ENCODE measurements at places on chromosomes 2 and 18. TPM values are rescaled to one million over a fixed set of nuclear protein-coding genes. Genes with fewer than 3 reads are reported as not detected.

Gene C2orf78
- not detected for total RNA-seq

Gene BOLL
- not detected for total RNA-seq

Gene RAMP1
- total RNA-seq = 260 TPM

Gene SNTG2
- total RNA-seq = 2.4 TPM

Gene B3GNT7
- 3.8 TPM for total RNA-seq

Gene PRKCE
- 17.6 TPM for total RNA-seq

Gene GPR155
- 45.9 TPM for total RNA-seq

Gene LIPT1
- 4.7 TPM for total RNA-seq

Gene TMEM169
- not detected for total RNA-seq

Gene DUSP19
- 10.0 TPM for total RNA-seq

Gene ACP1
- 79.5 TPM for total RNA-seq

Gene ATP6V1B1
- not detected for total RNA-seq

Gene FZD7
- 38.0 TPM for total RNA-seq

- ATAC-seq = no peak
These were observed 118.4 kb downstream of the TANC1 start for GRCh38 chr2:159086826-159087225.

DNA sequence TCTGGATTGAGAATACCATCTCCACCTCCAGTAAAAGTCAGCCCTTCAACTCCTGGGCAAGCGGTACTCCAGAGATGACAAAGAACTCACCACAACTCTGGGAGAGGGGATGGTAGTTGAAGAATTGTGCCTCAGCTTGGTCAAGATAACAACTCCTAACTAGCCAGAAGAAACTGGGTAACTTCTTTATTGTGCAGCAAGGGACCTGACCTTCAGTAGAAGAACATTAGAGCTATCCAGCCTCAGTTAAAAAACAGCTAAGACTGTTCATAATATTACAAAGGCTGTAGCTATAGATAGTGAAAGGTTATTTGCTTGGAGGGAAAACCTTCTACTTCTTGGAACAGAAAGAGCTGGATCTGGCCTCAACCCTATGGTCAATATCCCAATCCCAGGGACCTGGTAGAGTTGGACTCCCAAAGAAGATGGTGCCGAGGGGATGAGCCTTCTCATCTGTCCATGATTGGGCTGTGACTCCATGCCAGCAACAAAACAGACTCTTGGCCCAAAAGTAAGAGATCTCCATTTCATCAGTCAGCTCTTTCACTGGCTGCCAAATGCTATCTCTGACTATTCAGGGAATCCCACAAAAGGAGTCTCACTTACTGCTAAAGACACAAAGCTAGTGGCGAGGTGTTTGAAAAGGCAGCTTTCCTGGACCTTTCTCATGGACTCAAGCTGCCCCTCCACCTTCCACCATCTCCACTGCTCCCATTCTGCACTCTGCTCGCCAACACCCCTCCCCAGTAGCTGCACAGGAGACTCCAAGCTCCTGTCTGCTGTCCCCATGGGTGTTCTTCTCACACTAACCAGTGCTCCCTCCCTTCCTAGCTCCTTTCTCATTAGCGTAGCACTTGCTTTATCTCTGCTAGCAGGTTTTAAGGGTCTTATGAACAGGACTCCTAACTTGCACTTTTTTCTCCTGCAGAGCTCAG lies 145.8 kb downstream of the CAPN13 start:
- no peak for ATAC-seq

- ATAC-seq = no peak
These were observed 64.0 kb downstream of the RALBP1 start for GRCh38 chr18:9539283-9539682.

GRCh38 chr2:42929546-42930024 lies 137.2 kb upstream of the HAAO start:
- no peak for ATAC-seq

- ATAC-seq = no peak
These were observed 81.2 kb upstream of the DSEL start for GRCh38 chr18:67597759-67598158.

- no peak for ATAC-seq
These were observed 601.2 kb downstream of the LRP1B start for GRCh38 chr2:141529659-141530058.

DNA sequence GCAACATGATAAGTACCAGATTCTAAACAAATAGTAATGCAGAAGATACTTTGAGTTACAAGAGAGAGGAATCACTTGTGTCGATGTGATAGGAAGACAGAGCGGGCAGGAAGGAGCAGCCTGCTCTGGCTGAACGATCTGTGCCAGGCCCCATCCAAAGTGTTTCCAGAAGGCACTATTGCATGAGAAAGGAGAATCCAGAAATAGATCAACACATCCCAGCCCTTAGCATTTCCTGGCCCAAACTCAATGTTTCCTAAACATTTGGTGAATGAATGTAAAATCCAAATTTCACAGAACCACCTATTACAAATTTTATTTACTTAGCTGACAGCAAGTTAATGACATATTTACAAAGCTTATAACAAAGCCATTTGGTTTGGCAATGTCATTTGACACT lies 257.2 kb downstream of the TXNL1 start:
- ATAC-seq = no peak

DNA sequence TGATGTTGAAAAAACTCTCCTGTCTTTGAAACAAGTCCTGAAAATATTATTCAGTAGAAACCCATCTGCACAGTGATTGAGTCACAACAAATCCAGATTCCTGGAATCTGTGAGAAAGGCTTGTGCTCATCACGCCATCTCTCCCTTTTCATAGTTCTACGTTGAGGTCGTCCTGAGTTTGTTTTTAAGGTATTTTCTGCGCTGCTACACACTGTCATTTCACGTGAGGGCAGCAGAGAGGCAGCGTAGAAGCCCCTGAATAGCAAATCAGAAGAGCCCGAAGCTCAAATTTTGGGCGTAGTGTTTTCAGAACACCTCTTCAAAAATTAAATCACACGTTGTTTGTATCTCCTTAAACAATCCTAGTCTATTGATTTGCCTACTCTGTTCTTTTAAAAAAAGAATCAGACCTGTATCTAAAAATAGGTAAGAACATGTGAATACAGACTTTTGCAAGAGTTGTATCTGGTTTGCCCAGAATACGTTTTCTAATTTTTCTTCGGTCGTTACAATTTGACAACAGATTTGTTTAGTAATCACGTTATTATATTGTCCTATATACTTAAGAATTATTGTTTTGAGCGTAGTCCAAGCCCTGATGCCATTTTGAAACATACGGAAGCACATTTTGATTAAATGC lies 61.6 kb upstream of the SLC38A11 start:
- ATAC-seq = no peak

GRCh38 chr2:225076125-225076524 lies 33.9 kb upstream of the DOCK10 start:
- ATAC-seq = no peak

DNA sequence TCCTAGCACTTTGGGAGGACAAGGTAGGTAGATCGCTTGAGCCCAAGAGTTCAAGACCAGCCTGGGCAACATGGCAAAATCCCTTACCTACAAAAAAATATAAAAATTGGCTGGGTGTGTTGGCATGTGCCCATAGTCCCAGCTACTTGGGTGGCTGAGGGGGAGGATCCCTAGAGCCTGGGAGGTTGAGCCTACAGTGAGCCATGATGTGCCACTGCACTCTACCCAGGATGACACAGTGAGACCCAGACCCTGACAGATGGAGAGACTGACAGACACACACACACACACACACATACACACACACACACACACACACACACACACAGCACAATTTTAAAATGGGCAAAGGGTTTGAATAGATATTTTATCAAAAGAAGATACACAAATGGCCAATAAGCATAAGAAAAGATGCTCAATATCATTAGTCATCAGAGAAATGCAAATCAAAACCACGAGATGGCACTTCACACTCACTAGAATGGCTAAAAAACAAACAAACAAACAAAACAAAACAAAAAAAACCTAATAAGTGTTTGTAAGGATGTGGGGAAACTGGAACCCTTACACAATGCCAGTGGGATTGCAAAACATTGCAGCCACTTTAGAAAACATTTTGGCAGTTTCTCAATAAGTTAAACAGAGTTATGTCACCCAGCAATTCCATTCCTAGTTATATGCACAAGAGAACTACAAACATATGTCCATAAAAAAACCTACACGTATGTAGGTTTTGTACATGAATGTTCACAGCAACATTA lies 42.3 kb downstream of the BAZ2B start:
- no peak for ATAC-seq

DNA sequence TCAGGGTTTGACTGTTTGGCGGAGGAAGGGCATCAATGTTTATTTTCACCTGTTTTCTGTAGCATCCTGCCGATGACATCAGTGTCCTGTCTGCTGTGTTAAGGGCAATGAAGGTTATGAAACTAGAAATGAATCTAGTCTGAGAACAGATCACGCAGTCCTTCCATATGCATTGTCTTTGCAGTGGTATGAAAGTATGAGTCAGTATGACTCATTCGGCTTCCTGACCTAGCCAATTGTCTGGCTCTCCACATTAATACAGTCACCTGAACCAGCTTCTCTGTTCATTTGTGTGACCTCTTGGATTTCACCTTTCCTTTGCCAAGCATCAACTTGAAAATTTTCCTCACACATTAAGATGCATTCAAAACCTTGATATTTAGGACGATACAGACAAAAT lies 353.8 kb downstream of the RND3 start:
- no peak for ATAC-seq

- peak; percentile 83 for ATAC-seq
These were observed 149.6 kb downstream of the IRS1 start for GRCh38 chr2:226649871-226650660.

- ATAC-seq = no peak
These were observed 54.5 kb upstream of the PXDN start for GRCh38 chr2:1798785-1799144.

- ATAC-seq = no peak
These were observed 185.2 kb downstream of the GBX2 start for GRCh38 chr2:235983016-235983415.

GRCh38 chr2:178770518-178770917 lies 36.7 kb downstream of the TTN start:
- ATAC-seq = no peak

GRCh38 chr2:64807417-64807816 lies 153.7 kb upstream of the SERTAD2 start:
- no peak for ATAC-seq

DNA sequence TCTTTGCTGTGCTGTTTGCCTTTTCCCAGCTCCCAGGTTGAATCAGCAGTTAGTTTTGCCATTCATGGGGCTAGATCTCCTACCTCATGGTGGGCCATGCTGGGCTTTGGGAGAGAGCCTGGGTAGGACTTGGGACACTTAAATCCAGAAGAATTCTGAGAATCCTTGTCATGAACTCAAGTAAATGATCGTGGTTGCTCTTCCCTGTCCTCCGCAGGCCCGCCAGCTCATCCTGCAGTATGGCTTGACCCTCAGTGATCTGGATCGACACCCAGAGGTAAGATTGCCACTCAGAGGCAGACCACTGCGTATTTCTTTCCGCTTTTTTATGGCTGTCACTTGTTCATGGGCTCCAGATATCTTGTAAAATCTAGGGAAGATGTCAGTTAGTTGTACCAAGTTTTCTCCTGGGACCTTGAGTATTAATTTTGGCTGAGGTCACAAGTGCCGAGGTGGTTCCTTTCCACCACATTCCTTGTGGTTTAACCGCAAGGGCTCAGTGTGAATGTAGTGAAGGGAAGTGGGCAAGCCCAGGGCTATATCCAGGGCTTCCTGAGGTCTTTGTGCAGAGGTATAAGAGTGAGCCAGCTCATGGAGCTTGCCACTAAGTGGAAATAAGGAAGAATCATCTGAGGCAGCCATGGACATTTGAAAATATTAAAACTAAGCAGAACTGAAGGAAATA lies 37.7 kb downstream of the RPIA start:
- no peak for ATAC-seq

GRCh38 chr2:239601880-239602279 lies 201.1 kb upstream of the HDAC4 start:
- no peak for ATAC-seq

- no peak for ATAC-seq
These were observed 745.3 kb upstream of the CELF4 start for GRCh38 chr18:38310936-38311335.

Data from gastroesophageal sphincter (tissue), 4 donors.